ENCODE measurements at places on chromosomes 7 and 10. TPM values are rescaled to one million over a fixed set of nuclear protein-coding genes. Genes with fewer than 3 reads are reported as not detected.

MRC1 gene
- under 0.01 TPM for total RNA-seq

THSD7A gene
- total RNA-seq = 3.1 TPM

ALOX5 gene
- total RNA-seq = not detected

TCAF2 gene
- total RNA-seq = 12.3 TPM

GTPBP4 gene
- total RNA-seq = 22.7 TPM

LIPJ gene
- not detected for total RNA-seq

EPO gene
- total RNA-seq = not detected

FKBP6 gene
- total RNA-seq = not detected

ZP3 gene
- 0.54 TPM for total RNA-seq

KCP gene
- not detected for total RNA-seq

DDX56 gene
- total RNA-seq = 60.9 TPM

TRIL gene
- 0.72 TPM for total RNA-seq

FASTK gene
- total RNA-seq = 85.9 TPM

TMEM178B gene
- not detected for total RNA-seq

HPSE2 gene
- total RNA-seq = not detected

IL2RA gene
- not detected for total RNA-seq

ACBD7 gene
- total RNA-seq = 0.16 TPM

GLI3 gene
- total RNA-seq = 3.1 TPM

PRSS1 gene
- total RNA-seq = not detected

PDLIM1 gene
- total RNA-seq = 82.3 TPM

All from cardiac atrium fibroblast (primary cell).